ENCODE measurements at places on chromosomes 1 and 21.
A peak's percentile ranks its signal among the peaks of the same experiment; 100 is the strongest.

- no peak for DNase-seq
Measured at GRCh38 chr1:184935920-184936798, 38.1 kb downstream of the NIBAN1 start.

GRCh38 chr1:70288166-70288565 lies 66.4 kb downstream of the ANKRD13C start:
- DNase-seq = no peak

DNA sequence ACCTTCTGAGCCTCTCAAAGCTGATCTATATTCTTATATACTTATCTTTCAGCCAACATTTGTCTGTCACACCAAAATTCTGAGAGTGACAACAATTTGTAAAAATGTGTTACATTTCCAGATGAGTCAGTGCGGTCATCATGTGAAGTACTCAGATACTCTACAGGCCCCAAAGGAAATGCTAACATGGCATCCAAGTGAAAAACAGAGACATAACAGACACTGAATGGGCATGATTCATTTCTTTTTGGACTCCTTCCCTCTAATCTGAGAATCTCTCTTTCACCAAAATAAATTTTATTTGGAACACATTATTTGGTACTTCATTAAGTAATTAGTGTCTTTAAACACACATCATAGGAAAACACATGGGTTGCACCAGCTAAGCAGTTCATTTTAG lies 96.6 kb downstream of the SLC44A5 start:
- no peak for DNase-seq

DNA sequence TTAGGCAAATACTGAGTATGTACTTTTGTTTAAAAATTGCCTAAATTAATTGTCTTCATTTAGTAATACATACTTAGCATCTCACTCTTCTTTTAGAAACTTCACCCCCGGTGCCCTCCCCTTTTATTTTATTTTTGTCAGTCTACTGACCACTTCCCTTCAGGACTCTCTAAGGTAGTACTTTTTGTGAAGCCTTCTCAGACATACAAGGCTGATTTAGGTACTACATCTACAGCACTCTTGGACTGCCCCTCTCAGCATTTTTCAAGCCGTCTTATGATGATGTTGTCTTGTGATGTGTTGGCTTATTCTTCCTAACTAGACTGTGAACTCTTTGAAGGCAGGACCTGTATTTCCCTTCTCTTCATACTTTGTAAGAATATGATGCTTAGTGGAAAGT lies 24.7 kb downstream of the RPS6KC1 start:
- DNase-seq = no peak

GRCh38 chr1:188906921-188907641 lies 1570.6 kb downstream of the BRINP3 start:
- DNase-seq = no peak

DNA sequence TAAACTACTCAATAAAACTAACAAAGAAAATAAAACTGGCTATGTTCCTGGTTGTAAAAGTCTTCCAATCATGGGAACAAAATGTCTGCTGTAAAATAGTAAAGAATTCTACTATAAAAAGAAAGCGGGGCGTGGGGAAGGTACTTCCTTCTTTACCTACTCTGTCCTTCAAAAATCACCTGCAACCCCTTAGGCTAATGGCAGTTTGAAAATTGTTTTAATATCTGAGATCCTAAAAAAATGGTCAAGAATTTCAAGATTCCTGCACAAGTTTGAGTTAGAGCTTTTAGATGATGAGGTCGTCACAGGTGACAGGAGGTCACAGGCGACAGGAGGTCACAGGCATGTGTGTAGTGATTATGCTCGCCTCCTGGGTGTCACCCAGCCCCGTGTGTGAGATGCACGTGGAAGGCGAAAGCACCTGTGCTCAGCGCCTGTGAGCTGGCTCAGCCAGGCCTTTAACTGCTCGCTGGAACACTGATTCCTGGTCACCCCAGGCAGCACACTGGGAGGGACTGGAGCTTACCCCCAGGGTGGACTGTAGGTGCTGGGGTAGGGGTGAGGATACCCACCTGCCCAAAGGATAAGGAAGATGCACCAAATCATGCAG lies 18.6 kb upstream of the TMPRSS2 start:
- DNase-seq = no peak

GRCh38 chr1:182120411-182121258 lies 59.1 kb upstream of the ZNF648 start:
- no peak for DNase-seq

- DNase-seq = no peak
Measured at GRCh38 chr1:91520942-91521507, 20.4 kb downstream of the CDC7 start.

DNA sequence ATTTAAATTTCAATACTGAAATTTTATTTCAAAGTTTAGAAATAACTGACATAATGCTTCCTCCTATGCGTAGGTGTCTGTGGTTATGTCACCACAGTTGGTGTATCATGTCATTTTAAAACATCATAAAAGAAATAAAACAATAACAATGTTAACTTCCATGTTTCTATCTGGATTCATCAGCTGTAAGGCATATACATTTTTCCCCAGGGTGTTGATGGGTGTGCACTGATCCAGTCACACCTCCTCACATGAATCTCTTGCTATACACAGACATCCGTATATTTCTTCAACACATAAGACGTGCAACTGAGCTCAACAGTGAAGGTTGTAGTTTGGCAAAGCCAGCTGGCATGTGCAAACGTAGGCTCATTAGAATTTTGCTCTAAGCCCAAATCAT lies 6.2 kb downstream of the KCNA3 start:
- DNase-seq = no peak

DNA sequence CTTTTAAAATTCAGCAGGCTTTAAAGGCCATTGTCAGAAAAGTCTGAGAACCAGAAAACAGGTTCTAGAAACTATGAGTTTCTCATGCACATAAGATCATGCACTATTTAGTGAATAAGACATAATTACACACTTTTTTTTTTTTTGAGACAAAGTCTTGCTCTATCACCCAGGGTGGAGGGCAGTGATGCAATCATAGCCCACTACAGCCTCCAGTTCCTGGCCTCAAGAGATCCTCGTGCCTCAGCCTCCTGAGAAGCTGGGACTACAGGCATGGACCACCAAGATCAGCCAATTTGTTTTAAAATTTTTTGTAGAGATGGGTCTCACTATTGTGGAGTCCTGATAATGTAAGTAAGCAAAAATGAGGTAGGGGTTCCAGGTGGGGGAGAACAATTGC lies 134.9 kb downstream of the VAV3 start:
- no peak for DNase-seq

GRCh38 chr1:186066411-186066810 lies 308.6 kb downstream of the TPR start:
- DNase-seq = no peak

- no peak for DNase-seq
Measured at GRCh38 chr1:11955221-11955620, 20.7 kb downstream of the PLOD1 start.

- no peak for DNase-seq
Measured at GRCh38 chr1:240987928-240988327, 369.1 kb downstream of the RGS7 start.

GRCh38 chr1:67517046-67517445 lies 86.8 kb upstream of the SERBP1 start:
- DNase-seq = no peak

GRCh38 chr1:43270421-43271095 lies 775 bp downstream of the TMEM125 start:
- no peak for DNase-seq

DNA sequence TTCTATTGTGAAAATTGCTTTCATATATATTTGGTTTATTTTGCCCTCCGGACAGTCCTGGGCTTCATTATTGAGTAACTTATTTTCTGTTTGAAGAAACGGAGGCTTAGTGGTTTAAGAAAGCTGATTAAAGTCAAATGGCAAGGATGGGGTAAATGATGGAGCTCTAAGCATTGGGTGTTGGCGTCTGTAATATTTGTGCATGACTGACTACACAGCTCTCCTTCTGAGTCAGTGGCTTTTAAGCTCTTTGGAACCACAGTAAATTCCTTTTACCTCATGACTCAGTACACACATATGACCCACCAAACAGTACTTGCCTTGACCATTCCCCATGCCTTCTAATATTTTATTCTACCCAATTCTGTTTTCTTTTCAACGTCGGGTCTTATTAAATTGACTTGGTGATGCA lies 21.0 kb downstream of the B3GALT5 start:
- DNase-seq = no peak

- peak; percentile 78 for DNase-seq
Measured at GRCh38 chr1:1889847-1890505, 911 bp downstream of the GNB1 start.

DNA sequence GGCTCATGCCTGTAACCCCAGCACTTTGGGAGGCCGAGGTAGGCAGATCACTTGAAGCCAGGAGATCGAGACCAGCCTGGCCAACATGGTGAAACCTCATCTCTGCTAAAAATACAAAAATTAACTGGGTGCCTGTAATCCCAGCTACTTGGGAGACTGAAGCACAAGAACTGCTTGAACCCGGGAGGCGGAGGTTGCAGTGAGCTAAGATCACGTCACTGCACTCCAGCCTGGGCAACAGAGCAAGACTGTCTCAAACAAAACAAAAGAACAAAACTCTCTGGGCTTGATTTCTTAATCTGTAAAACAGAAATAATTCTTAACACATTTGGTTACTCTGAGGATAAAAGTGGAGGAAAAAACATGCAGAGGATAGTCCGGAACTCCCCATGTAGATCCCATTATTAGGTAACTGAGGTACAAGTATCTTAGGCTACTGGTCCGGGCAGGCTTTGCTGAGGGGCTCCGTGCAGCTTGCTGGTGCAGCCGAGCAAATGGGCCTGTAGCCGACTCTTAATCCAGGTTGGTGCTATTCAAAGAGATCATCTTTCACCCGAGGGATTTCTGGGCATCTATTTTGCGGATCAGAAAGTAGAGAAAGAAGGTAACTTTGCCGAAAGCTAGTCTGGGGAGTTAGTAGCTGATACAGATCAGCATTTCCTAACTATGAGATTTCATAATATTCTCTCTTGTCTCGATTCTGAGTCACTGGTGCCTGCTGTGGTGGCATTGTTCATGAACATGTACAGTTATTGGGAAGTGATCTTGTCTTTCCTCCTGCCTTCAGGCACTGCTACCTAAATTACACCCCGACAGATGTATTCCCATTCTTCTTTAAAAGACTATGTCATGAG lies 56.8 kb downstream of the NFIA start:
- no peak for DNase-seq

DNA sequence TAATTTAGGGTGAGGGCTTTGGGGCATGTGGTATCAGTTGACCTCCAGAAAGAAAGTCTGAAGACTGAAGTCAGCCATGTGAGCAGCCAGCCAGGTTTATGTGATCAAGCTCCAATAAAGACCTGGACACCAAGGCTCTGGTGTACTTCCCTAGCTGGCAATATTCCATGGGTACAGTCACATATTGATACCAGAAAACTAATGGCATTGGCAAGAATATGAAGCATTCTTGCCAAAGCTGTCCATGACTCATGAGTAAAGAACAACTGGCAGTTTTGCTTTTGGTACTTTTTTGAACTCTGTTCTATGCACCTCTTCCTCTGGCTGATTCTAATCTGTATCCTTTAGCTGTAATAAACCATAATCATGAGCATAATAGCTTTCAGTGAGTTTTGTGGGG lies 415.3 kb upstream of the CAMK1G start:
- DNase-seq = no peak

GRCh38 chr1:154972517-154973343 lies 1.8 kb upstream of the CKS1B start:
- no peak for DNase-seq

DNA sequence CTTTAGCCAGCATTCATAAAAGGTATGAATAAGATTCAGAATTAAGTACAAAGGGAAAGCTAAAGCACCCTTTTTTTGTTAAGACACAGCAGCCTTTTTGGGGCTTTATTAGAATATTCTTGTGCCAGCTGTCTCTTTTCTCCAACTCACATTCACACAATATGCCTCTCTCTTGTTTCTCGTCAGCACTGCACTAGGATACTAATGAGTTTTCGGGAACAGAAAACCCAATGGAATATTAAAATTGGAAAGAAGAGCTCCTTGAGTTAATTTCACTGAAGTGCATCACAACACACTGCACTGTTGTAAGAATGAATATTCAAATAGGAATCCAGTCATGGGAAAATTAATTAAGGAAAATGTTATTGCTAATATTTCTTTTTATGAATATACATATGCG lies 410.4 kb upstream of the BEND5 start:
- no peak for DNase-seq

GRCh38 chr1:34874296-34874952 lies 14.9 kb upstream of the SMIM12 start:
- DNase-seq = no peak

DNA sequence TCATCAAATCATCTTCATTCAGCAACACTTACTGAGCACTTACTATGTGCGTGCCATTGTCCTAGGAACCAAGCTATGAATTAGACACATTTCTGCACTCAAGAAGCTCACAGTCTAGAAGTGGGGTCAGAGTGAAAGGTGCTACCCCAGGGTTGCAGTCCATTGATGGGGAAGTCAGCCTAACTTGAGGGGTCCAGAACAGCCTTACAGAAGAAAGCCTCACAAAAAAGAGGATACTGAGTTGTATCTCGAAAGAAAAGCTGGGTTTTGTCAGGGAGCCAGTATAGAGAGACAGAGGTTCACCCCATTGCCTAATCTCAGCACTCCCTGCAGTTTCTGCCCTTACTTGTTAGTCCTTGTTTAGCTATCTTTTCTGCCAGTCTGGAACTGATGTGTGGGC lies 153.1 kb upstream of the JUN start:
- DNase-seq = no peak

DNA sequence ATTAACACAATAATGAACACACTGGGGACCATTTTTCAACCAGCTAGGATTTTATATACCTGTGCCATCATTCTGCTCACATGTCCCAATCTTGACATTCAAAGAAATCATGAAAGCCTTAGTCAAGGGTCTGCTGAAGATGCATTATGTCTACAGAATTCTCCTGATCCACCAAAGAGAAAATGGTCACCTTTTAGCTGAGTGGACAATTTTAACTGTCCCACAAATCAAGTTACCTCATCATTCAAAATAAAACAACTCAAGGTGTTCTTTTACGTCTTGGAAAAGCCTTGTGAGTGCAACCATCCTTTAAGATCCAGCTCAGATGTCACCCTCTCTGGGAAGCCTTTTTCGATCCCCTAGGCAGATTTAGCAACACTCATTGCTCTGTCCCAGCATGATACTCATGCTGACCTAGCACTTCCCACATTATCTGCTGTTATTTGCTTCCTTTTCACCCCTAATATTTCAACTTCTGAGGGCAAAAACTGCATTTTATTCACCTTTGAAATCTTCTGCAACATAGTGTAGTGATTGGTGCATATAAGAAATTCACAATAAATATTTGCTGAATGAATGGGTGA lies 80.1 kb downstream of the LMO4 start:
- DNase-seq = no peak

- DNase-seq = peak; percentile 76
Measured at GRCh38 chr1:87325982-87326738, 2.5 kb upstream of the LMO4 start.

GRCh38 chr1:186905561-186905960 lies 76.8 kb downstream of the PLA2G4A start:
- no peak for DNase-seq

- DNase-seq = no peak
Measured at GRCh38 chr1:162605225-162605927, 26.9 kb upstream of the DDR2 start.
